AG10803 (cell line): ENCODE measurements at places on chromosomes 16 and 17.

DNA sequence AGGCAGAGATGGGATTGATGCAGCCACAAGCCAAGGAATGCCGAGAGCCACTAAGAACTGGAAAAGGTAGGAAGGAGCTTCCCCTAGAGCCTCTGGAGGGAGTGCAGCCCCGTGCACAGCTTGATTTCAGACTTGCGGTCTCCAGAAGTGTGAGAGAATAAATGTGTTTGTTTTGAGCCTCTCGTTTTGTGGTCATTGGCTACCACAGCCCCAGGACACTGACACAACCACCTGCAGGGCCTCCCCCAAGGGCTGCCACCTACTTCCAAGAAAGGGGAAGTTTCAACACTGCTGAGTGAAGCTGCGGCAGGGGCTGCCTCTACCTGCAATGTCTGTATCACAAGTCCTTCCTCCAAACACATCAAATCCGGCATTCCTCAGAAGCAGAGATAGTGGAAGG, 346.9 kb downstream of the C16orf95 start:
- no peak for DNase-seq

DNA sequence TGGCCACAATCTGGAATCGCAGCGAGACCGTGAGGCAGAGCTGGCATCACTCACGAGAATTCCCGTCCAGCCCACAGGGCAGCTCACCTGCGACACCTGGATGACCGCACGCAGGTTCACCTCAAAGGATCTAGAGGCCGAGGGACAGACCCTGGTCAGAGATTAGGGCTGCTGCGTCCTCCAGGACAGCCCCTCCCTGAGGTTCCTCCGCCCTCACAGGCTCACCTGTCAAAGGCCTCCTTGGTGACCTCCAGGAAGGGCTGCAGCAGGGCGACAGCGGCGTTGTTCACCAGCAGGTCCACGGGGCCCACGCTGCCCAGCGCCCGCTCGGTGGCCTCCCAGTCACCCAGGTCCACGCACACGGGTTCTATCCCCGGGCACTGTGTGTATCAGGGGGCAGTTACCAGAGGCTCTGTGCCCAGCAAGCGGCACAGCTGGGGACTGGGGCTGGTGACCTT, 834 bp downstream of the DCXR start:
- DNase-seq, result no peak

DNA sequence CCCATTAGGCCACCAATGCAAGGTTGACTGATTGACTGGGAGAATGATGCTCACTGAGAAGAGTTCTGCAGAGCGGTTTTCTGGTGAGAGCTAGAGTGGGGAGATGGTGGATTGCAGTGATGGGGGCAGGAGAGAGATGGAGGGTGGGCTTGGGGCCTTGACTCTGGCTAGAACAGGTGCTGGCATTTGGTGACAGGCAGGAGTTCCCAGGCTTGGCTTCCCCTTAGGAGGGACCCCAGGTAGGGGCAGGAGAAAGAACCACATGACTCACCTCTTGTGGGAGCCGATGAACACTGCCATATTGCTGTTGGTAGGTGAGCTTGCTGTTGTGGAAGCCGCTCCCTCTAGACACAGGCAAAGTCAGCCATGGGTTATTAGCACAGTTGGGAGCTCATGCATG, 8.0 kb downstream of the CD300LB start:
- no peak for DNase-seq

DNA sequence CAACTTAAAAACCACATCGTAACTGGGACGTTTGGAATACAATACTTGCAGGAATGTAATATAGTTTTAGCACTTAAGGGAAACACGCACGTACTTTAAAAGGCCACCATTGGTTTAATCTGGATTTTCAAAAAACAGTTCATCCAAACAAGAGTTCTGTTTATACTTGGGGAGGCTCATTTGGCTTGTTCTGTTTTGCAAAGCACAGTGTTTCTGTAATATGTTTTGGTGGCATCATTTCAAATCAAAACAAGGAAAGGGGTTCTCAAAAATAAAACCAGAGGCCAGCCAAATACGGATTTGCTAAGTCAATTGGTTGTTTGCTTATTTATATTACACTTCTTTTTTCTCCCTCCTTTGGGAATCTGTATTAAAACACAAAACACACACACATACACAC, 656.1 kb upstream of the SOX9 start:
- no peak for DNase-seq

GRCh38 chr16:86819533-86819892, 241.2 kb downstream of the FOXL1 start:
- DNase-seq, result no peak

DNA sequence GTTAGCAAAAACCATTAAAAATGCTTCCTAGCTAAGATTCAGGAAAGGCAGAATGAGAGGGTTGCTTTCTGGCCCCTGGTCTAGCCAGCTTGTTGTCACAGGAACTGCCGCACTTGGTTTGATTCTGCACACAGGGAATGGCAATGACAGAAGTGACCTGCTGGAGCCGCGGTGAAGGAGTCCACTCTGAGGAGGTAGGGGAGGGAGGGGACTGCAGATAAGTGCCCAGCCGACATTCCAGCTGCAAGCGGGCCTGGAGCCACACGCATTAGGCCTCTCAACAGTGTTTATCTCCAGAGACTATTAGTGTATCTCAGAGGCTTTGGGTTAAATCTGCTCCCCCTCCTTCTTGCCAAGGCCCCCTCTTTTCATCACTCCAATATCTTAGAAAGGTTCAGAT, 38.6 kb downstream of the CDRT15 start:
- no peak for DNase-seq

DNA sequence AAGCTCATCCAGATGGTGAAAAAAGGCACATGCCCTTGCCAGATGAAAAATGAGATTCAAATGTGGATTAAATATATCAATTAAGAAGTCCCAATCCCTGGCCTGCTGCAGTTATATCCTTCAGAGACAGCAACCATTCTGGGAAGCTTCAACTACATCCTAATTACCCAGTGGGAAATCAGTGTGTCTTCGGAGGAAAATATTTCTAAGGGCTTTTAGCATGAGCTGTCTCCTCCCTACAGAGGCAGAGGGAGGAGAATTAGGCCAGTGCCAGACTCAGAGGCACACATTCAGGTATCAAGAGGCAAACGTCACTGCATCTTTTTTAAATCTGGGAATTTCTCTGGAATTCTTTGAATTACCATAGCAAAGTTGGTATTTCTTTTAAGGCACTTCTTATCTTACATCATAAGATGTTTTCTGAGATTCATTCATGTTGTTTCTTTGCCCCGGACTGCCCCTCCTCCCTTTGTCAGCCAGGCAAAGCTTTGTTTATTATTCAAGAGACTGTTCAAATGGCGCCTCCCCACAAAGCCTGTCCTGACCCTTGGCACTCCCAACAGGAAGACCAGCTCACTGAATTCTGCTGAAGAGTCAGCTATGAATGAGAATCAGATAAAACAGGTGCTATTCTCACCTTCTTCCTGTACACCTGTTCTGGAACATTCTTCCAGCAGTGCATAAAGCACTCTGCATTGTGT, 38.3 kb upstream of the SMPD3 start:
- no peak for DNase-seq

GRCh38 chr16:75000481-75001081, 1.8 kb downstream of the ZNRF1 start:
- no peak for DNase-seq

DNA sequence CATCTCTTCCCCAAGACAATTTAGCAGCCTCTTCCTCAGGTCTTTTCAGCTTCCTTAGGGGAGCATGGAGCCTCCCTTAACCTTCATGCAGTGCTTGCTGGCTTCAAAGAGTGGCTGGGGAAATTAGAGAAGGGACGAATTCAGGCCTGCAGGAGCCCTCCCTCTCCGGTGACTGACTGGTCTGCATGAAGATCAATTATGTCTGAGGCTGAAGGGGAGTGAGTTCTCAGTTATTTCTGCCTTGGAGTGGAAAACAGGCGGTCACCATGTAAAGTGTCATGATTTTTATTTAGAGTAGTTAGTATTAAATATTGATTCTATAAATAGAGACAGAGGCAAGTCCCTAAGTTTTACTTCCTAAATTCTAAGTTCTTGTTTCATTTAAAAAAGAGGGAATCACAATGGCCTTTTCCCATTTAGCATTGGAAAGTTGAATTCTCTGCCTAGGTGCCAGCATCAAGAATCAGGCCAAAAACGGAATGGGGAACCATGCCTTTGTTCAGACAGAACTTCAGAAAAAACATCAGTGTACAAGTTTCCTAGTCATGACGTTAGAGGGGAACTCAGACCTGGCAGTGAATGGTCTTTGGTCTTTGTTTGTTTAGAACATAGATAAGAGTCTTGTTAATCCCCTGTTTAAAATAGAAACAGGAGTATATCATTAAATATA, 4.4 kb downstream of the GABARAPL2 start:
- no peak for DNase-seq

- DNase-seq, result no peak
Observed at GRCh38 chr17:63592797-63593196, 7.9 kb upstream of the TACO1 start.

DNA sequence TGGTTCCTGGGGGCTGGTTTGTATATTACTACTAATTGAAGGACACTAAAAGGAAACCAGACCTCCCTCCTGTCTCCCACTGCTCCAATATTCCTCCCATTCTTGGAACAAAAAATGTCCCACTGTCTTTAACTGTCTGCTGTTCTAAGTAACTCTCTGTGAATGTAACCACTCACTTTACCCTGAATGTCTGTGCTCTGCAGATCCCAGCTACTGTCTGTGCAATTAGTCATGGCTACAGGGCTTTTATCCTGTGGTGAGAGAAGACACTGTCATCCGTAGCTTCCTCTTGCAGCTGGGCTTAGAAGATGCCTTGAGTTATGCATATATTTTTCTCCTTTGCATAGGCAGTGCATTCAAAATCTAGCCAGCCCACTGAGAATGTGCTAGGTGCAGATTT, 853.8 kb downstream of the CDH8 start:
- DNase-seq, result no peak

- no peak for DNase-seq
Observed at GRCh38 chr17:6453279-6454024, 9.2 kb downstream of the PIMREG start.

DNA sequence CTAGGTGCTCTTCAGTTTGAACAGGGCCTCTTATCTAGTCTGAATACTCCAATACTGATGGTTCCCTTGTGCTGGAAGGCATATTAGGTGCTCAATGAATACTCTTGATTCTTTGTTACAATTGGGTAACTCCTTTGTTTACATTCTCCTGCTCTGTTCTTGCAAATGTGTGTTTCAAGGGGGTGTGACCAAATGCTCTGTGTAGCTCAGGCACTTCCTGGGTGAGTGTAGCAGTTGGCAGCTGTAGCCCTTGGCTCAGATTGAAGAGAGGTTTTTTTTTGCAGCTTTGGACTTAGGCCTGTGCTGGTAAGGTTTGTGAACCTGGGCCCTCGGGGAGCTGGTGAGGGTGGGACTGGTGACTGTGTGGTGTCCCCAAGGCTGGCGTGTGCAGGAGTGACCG, 20.2 kb downstream of the TBCD start:
- peak; percentile 87 for DNase-seq

DNA sequence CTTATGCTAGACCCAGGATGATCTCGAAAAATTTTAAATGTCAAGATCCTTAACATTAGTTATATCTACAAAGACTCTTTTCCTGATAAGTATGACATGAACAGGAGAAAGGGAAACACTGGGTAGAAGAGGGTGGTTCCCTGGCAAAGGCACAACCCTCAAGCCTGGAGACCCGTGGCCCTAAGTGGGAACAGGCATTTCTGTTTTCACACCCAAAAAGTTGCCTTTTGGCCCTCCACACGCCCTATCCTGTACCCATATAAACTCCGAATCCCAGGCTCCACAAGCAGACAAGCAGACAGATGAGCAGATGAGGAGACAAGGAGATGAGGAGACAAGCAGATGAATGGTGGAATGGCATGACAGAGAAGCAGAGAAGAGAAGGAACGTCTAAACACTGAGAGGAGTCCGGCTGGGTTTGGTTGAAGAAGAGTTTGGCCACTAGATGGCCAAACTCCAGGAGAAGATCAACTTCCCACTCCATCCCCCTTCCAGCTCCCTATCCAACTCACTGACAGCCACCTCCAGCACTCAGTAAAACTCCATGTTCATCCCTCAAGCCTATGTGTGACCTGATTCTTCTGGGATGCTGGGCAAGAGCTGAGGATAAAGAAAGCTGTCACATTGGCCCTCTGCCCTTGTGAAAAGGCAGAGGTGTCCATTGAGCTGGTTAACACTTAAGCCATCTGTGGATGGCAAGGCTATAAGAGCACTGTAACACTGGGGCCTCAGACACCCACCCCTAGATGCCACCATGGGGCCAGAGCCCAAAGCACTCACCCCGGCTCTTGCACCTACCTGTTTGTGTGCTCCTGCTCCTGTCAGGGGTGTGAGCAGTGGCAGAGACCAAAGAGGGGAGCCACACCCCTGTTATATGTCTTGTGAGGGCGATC, 139.6 kb upstream of the FAM20A start:
- DNase-seq, result no peak

DNA sequence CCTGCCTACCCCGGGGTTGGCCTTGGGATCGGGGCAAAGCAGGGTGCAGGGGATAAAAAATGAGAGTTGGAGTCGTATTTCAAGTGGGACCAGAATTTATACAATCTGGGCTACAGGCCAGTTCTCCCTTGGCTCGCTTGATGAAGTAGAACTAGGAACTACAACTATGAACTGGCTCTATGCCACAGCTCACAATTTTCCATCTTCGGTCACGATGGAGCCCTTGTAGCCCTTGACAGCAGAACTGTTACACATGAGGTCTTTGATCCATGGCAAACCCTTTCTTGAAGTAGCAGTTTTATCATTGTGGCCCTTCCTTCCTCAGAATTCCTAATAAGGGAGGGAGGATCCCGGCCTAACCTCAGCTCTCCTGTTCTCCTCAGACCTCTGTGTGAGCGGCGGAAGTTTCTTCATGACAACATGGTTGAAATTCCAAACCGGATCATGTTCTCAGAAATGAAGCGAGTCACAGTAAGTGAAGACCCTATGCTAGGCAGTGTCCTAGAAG, 17.1 kb downstream of the LIG3 start:
- peak; percentile 60 for DNase-seq

DNA sequence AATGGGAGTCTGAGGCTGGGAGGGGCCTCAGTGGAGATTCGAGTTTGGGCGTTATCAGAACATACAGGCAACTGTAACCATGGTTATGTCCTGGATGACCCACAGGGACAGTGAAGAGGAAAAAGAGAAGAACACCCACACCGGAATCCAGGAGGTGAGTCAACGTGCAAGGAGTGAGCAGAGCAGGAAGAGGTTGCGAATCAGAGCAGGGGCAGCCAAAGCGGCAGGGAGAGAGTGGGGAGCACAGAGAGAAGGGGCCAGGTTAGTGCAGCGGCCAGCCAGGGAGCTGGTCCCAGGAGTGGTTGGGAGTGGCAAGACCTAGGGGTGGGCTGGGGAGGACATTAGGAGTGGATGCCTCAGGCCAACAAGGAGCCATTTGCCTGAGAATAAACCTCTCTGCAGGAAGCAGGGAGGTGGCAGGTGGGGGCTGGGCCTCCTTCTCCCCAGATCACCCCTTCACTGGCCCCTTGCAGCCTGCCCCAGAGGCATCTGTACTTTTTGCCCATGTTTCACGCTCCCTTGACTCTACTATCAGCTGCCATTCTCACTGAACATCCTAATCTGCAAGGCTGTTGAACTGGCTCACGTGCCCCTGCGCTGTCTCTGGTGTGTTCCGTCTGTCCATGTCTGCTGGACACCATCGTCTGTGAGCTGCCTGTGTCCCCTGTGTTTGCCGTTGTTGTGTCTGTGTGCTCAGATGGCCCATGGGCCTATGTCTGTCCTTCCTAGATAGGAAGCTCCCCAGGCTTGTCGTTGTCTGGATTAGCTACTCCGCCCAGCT, 5.1 kb downstream of the KRT13 start:
- peak; percentile 41 for DNase-seq
